Mesothelial cell of epicardium (in vitro differentiated cells): ENCODE measurements at places on chromosomes 12 and 14.
A peak's percentile ranks its signal among the peaks of the same experiment; 100 is the strongest.

DNA sequence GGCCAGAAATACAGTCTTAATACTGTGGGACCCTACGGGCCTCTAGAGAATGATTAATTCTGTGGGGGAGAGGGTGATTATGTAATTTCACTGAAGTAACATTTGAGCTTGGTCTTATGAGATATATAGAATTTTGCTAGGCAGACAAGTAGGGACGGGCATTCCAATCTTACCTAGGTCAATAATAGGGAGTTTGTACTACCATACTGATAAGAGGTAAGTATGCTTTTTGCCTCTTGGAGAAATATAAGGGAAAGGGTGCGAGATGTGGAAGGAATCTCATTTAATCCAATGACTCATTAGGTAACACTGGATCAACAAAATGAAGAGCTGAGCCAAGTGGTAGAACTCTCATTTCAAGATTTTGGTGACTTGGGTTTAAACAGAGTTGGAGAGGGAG is 5.2 kb downstream of the RAB5B start:
- no peaks in the 10 kb centered on the region for H3K27me3 ChIP-seq
- H3K27ac ChIP-seq: no peak overlapping the region
- no peak overlapping the region for H3K4me3 ChIP-seq
- peaks cover 31% of the 10 kb centered on the region for H3K36me3 ChIP-seq
- no peak for DNase-seq
- H3K4me1 ChIP-seq: peaks cover 8% of the 10 kb centered on the region

- no peak overlapping the region for H3K27ac ChIP-seq
- DNase-seq: no peak
- no peak overlapping the region for H3K4me3 ChIP-seq
Observed at GRCh38 chr12:122533856-122534255, 6.8 kb downstream of the KNTC1 start.

GRCh38 chr12:44246482-44247105 is 410.7 kb downstream of the TMEM117 start:
- H3K27ac ChIP-seq: no peak overlapping the region
- peaks cover 33% of the 10 kb centered on the region for H3K36me3 ChIP-seq
- peaks cover 9% of the 10 kb centered on the region for H3K4me1 ChIP-seq
- H3K4me3 ChIP-seq: no peak overlapping the region

DNA sequence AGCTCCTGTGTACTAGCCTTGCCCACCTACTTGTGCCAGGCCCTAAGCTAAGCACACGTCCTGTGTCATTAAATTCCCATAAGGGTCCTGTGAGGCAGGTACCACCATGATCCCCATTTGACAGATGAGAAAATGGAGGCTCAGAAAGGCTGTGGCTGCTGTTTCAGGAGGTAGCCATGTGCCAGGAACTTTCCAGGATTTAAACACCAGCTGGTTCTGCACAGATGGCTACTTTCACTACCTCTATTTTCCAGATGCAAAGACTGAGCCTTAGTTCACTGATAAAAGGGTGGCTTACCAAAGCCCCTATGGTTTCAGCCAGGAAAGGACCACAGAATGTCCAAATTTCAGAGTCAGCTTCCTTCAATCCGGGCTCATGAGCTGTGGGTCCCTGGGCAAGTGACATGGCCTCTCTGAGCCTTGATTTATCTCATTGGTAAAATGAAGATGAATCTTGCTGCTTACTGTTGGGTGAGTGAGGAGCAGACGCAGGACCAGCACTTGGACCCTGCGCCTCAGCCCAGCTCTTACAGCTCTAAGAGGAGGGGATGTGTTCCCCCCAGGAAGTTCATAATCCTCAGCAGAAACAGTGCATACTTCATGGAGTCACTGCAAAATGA is 23.5 kb downstream of the CMKLR1 start:
- no peak overlapping the region for H3K27ac ChIP-seq
- no peak for DNase-seq
- H3K27me3 ChIP-seq: peaks cover 15% of the 10 kb centered on the region
- H3K36me3 ChIP-seq: no peaks in the 10 kb centered on the region
- no peak overlapping the region for H3K4me3 ChIP-seq

- H3K36me3 ChIP-seq: no peaks in the 10 kb centered on the region
- peak overlapping the region; percentile 64 for H3K27ac ChIP-seq
- H3K4me1 ChIP-seq: peaks cover 11% of the 10 kb centered on the region
- no peak for DNase-seq
- H3K4me3 ChIP-seq: peak overlapping the region; percentile 13
- peaks cover 4% of the 10 kb centered on the region for H3K27me3 ChIP-seq
Observed at GRCh38 chr12:93061473-93062419, 132.7 kb upstream of the EEA1 start.

GRCh38 chr14:36243183-36243582 is 66.7 kb upstream of the PTCSC3 start:
- DNase-seq: no peak
- no peak overlapping the region for H3K27ac ChIP-seq
- no peaks in the 10 kb centered on the region for H3K4me1 ChIP-seq
- no peak overlapping the region for H3K4me3 ChIP-seq
- no peaks in the 10 kb centered on the region for H3K36me3 ChIP-seq
- H3K27me3 ChIP-seq: peaks cover 23% of the 10 kb centered on the region

DNA sequence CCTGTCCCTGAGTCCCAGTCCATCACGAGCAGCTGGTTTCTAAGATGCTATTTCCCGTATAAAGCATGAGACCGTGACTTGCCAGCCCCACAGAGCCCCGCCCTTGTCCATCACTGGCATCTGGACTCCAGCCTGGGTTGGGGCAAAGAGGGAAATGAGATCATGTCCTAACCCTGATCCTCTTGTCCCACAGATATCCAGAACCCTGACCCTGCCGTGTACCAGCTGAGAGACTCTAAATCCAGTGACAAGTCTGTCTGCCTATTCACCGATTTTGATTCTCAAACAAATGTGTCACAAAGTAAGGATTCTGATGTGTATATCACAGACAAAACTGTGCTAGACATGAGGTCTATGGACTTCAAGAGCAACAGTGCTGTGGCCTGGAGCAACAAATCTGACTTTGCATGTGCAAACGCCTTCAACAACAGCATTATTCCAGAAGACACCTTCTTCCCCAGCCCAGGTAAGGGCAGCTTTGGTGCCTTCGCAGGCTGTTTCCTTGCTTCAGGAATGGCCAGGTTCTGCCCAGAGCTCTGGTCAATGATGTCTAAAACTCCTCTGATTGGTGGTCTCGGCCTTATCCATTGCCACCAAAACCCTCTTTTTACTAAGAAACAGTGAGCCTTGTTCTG is 41.6 kb downstream of the DAD1 start:
- DNase-seq: no peak
- no peaks in the 10 kb centered on the region for H3K36me3 ChIP-seq
- H3K27me3 ChIP-seq: peaks cover 90% of the 10 kb centered on the region
- no peak overlapping the region for H3K27ac ChIP-seq

GRCh38 chr12:57239587-57240065 is 10.1 kb downstream of the SHMT2 start:
- peaks cover 48% of the 10 kb centered on the region for H3K4me1 ChIP-seq
- peak overlapping the region; percentile 78 for H3K4me3 ChIP-seq
- peaks cover under 1% of the 10 kb centered on the region for H3K36me3 ChIP-seq
- no peak overlapping the region for H3K27ac ChIP-seq
- DNase-seq: no peak
- peaks cover 96% of the 10 kb centered on the region for H3K27me3 ChIP-seq

DNA sequence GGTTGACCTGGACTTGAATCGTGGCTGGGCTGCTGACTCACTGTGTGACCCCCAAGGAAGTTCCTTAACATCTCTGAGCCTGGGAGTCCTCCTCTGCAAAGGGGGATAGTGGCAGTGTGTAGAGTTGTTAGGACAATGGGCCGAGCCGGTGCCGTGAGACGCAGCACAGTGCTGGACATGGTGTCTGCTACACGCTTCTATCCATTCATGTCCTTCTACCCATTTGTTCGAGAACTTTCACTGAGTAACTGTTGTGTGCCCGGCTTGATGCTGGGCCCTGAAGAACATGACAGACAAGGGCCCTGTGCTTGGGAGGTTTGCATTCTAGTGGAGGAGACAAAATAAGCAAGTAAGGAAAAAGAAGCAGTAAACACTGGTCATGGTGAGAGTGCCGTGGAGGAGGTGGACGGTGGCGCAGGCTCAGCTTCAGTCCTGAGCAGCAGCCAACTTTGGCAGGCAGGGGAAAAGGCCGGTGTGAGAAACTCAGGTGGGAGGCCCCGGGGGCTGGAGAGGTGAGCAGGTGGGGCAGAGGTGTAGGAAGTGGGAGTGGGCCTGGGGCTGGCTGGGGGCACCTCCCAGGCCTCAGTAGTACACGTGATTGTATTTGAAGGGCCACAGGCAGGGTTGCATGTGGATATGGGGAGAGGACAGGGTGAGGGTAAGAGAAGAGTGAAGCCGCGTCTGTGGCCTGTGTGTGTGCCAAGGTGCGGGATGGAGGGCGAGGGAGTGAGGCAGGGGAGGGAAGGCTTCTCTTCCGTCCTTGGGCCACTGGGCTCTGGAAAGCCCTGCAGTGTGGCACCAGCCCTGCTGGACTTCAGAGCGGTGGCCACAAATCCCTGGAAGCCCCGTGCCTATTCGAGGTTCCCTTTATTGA is 13.8 kb downstream of the VASH1 start:
- peaks cover 33% of the 10 kb centered on the region for H3K4me1 ChIP-seq
- no peak for DNase-seq
- H3K4me3 ChIP-seq: no peak overlapping the region
- no peaks in the 10 kb centered on the region for H3K27me3 ChIP-seq

- peaks cover 5% of the 10 kb centered on the region for H3K36me3 ChIP-seq
- peaks cover 23% of the 10 kb centered on the region for H3K27me3 ChIP-seq
- no peaks in the 10 kb centered on the region for H3K4me1 ChIP-seq
Observed at GRCh38 chr12:106213662-106214061, 34.2 kb downstream of the CKAP4 start.

DNA sequence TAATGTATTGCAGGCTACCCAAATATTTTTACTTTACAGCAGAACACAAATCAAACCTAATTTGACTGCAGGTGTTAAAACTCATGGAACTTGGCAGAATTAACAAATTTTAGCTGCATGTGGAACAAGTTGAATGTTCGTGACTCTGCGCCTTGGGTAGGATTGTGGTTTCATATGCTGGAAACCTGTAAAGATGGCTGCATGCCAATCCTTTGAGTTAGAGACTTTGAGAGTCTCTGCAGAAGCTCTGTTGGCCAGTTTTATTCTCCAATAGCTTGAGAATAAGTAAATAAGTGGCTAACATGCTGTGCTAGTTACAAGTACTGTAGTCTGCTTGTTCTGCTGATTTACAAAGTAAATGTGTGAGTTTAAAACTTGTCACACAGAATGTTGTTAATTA is 77.8 kb downstream of the PDE6H start:
- H3K4me1 ChIP-seq: peaks cover 8% of the 10 kb centered on the region
- DNase-seq: no peak
- H3K27me3 ChIP-seq: no peaks in the 10 kb centered on the region
- H3K27ac ChIP-seq: no peak overlapping the region
